ENCODE measurements at places on chromosomes 11 and 22.

- no peak for DNase-seq
- no peaks in the 10 kb centered on the region for H3K36me3 ChIP-seq
- no peaks in the 10 kb centered on the region for H3K27me3 ChIP-seq
- H3K4me3 ChIP-seq, result no peak overlapping the region
These were observed 43.8 kb downstream of the PARVB start for GRCh38 chr22:44067901-44068300.

- no peak for DNase-seq
- H3K4me3 ChIP-seq, result no peak overlapping the region
- no peak overlapping the region for H3K27ac ChIP-seq
- H3K36me3 ChIP-seq, result no peaks in the 10 kb centered on the region
These were observed 8.4 kb downstream of the APOBEC3A start for GRCh38 chr22:38965614-38966379.

GRCh38 chr11:86374069-86374468 lies 618 bp upstream of the CCDC81 start:
- H3K4me1 ChIP-seq, result no peaks in the 10 kb centered on the region
- no peak overlapping the region for H3K4me3 ChIP-seq
- no peak overlapping the region for H3K27ac ChIP-seq
- no peak for DNase-seq

DNA sequence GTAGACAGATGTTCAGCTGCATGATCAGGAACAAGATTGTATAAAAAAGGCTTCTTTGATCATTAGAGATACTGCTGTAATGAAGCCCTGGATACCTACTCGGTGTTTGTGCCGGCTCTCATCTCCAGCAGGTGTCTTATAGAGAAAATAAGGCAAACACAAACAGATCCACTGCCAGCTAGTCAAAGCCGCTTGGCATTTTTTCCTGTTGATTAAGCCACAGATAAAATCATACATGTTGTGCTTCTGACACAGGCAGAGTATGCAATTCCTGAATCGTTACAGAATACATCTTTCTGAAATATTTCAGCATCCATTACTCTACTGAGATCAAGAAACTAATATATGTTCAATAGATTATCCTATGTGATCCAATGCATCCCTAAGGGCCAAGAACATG lies 206.9 kb downstream of the CADM1 start:
- no peak overlapping the region for H3K27ac ChIP-seq
- H3K36me3 ChIP-seq, result no peaks in the 10 kb centered on the region
- DNase-seq, result no peak
- H3K27me3 ChIP-seq, result no peaks in the 10 kb centered on the region

GRCh38 chr11:110968348-110969062 lies 256.3 kb upstream of the ARHGAP20 start:
- no peaks in the 10 kb centered on the region for H3K36me3 ChIP-seq
- H3K27ac ChIP-seq, result no peak overlapping the region
- no peak for DNase-seq
- no peaks in the 10 kb centered on the region for H3K27me3 ChIP-seq

GRCh38 chr11:106378513-106379179 lies 301.2 kb downstream of the AASDHPPT start:
- H3K36me3 ChIP-seq, result no peaks in the 10 kb centered on the region
- H3K27me3 ChIP-seq, result no peaks in the 10 kb centered on the region
- H3K4me3 ChIP-seq, result no peak overlapping the region

GRCh38 chr11:33689085-33689484 lies 11.5 kb downstream of the C11orf91 start:
- no peak overlapping the region for H3K4me3 ChIP-seq
- H3K27ac ChIP-seq, result peak overlapping the region; percentile 96
- H3K4me1 ChIP-seq, result peaks cover 31% of the 10 kb centered on the region
- DNase-seq, result no peak
- no peaks in the 10 kb centered on the region for H3K36me3 ChIP-seq

GRCh38 chr11:79346021-79346420 lies 94.8 kb downstream of the TENM4 start:
- H3K27me3 ChIP-seq, result no peaks in the 10 kb centered on the region
- no peak overlapping the region for H3K4me3 ChIP-seq
- no peaks in the 10 kb centered on the region for H3K36me3 ChIP-seq
- no peak overlapping the region for H3K27ac ChIP-seq

DNA sequence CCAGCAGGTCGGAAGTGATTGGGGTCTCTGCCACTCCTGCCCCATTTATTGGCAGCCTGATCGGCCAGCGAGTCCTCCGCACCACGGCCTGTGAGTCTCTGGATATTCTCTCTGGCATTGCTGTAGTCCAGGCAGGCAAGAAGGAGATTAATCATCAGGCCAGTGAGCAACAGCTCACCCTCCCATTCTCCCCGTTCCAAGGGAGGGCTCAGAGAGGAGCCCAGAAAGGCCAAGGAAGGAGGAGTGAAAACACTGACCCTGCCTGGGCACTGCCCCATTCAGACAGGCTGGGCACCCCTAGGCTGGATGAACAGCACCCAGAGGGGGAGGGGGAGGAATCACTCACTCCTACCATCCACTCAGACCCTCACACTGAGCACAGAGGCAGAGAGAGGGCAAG lies 3.1 kb downstream of the SAA2 start:
- no peaks in the 10 kb centered on the region for H3K27me3 ChIP-seq
- peak overlapping the region; percentile 25 for H3K4me3 ChIP-seq
- no peaks in the 10 kb centered on the region for H3K36me3 ChIP-seq

GRCh38 chr11:8826901-8827560 lies 84.0 kb upstream of the AKIP1 start:
- DNase-seq, result no peak
- H3K27ac ChIP-seq, result no peak overlapping the region
- no peaks in the 10 kb centered on the region for H3K27me3 ChIP-seq
- H3K4me3 ChIP-seq, result no peak overlapping the region

DNA sequence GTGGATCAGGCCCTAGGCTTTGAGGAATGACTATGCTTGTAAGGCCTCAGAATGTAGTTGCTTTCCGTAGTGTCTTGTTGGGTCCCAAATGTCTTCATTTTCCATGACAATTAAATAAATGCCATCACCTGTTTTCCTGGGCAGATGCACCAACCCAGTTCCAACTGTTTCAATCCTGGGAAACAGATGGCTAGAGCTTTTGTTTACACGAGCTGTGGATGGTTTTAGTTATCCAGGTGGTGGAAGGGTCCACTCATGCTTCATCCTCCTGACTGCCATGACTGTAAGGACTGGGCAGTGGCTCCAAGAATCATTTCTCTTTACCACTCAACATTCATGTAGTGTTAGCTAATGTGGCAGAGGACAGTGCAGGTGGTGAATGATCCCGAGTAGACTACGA lies 8.6 kb downstream of the RCN1 start:
- no peaks in the 10 kb centered on the region for H3K27me3 ChIP-seq
- DNase-seq, result no peak
- no peak overlapping the region for H3K27ac ChIP-seq
- no peaks in the 10 kb centered on the region for H3K36me3 ChIP-seq
- no peaks in the 10 kb centered on the region for H3K4me1 ChIP-seq

DNA sequence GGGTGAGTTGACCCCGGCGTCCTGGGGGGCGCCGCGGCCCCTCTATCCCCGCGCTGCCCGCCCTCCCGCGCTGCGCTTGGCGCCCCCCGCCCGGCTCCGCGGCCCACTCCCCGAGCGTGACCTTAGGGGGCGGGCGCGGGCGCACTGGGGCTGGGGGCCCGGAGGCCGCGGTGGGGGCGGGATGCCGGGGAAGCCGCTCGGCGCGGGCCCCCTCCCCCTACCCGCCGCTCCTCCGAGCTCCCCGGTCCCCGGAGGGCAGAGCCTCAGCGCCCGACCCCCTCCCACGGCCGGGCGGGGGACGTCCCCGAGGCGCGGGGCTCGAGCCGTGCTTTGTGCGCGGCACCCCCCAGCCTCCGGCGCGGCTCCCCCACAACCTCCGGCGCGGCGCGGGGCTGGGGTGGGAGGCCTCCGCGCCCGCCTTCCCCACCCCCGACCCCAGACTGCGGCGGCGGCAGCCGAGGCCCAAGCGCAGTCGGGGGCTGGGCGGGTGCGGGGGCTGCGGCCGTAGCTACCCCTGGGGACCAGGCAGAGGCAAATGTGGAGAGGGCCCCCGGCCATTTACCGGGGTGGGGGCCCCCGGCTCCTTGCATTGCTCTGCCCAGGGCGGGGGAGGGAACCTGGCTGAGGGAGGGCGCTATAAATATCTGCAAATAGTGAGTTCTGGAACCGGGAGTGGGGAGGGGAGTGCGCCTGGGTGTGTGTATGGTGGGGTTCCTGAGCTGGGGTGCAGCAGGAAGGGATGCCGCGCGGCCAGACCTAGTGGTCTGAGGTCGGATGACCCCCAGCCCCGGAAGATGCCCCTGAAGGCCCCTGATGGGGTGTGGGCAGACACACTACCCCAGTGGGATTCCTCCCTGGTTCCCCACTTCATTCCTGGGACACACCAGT lies 988 bp downstream of the MGAT3 start:
- no peaks in the 10 kb centered on the region for H3K36me3 ChIP-seq
- peaks cover 4% of the 10 kb centered on the region for H3K27me3 ChIP-seq
- H3K27ac ChIP-seq, result peak overlapping the region; percentile 75
- H3K4me1 ChIP-seq, result peaks cover 7% of the 10 kb centered on the region
- no peak for DNase-seq

DNA sequence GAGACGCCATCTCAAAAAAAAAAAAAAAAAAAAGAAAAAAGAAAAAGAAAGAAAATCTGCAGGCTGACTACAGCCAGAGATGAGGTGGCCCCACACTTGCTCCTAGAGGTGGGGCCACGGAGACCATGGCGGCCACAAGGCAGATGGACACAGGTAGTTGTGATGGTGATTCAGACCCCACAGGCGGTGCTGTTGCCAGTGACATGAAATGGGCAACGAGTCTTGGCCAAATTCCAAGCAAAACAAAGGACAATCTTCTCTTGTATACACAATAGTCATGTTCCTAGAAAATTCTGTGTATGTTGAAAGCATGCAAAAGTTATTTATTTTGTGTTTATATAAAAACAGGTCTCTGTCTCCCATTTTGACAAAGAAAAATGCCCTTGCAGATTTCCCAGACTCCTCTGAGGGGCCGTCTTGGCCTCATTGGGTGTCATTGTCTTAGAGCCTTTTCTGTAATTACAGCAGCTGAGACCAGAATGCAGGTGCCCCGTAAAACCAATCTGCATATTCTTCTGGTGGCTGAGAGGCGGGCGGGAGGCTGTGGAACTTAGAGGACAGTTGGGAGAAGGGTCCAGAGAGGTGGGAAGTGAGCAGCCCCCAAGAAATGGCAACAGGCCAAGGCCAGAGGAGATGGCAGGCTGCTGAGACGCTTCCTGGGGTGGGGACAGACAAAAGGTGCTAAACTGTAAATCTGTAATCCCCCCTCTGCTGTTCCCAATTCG lies 22.5 kb upstream of the DAGLA start:
- H3K27me3 ChIP-seq, result no peaks in the 10 kb centered on the region
- H3K27ac ChIP-seq, result no peak overlapping the region
- no peaks in the 10 kb centered on the region for H3K36me3 ChIP-seq
- no peaks in the 10 kb centered on the region for H3K4me1 ChIP-seq

DNA sequence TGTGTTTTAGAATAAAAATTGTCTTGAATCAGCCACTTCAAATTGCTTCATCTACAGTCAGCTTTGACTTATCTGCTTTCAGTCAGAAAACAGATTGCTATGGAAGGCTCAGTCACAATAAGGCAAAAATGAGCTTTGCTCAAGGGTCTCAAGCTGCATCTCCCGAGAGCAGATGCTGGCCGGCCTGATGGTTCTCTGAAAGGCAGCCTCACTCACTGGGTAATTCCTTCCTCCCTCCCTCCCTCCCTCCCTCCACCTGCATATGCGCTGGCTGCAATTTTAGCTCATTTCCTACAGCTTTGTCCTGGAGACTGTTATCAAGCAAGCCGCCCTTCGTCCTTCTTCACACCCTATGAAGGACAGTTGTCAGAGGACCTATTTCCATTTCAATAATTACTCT lies 1.6 kb upstream of the IZUMO1R start:
- no peak for DNase-seq
- no peaks in the 10 kb centered on the region for H3K4me1 ChIP-seq
- H3K27ac ChIP-seq, result no peak overlapping the region
- H3K27me3 ChIP-seq, result no peaks in the 10 kb centered on the region
- no peak overlapping the region for H3K4me3 ChIP-seq
- H3K36me3 ChIP-seq, result no peaks in the 10 kb centered on the region

DNA sequence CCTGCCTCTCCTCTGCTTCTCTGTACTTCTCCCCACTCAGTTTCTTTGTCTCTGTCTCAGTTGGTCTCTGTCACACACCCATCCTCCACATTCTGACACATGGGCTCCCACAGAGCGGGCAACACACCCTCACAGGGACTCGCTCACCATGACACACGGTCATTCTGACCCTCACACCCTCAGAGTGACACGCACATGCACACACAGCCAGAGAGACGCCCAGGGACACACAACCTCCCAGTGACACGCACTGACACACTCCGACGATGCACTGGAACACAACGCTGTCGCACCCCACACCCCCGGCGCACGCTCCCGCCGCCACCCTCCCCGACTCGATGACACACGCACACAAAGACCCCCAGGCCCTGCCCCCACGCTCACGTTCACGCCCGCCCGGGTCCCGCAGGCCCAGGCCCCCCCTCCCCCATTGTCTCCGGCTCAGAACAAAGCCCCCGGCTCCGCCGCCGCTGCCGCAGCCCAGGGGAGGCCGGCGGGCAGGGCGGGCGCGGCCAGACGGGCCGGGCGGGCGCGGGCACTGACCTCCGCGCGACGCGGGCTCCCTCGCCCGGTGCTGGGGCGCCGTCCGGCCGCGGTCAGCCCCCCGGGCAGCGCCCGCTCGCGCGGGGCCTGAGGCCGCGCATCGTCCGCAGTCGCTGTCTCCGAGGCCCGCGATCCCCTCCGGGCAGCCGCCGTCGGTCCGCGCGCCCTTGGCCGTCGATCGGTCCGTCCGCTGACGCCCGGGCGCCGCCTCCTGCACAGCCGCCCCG lies 404 bp downstream of the DCHS1 start:
- H3K27ac ChIP-seq, result peak overlapping the region; percentile 92
- H3K36me3 ChIP-seq, result no peaks in the 10 kb centered on the region
- H3K27me3 ChIP-seq, result no peaks in the 10 kb centered on the region

DNA sequence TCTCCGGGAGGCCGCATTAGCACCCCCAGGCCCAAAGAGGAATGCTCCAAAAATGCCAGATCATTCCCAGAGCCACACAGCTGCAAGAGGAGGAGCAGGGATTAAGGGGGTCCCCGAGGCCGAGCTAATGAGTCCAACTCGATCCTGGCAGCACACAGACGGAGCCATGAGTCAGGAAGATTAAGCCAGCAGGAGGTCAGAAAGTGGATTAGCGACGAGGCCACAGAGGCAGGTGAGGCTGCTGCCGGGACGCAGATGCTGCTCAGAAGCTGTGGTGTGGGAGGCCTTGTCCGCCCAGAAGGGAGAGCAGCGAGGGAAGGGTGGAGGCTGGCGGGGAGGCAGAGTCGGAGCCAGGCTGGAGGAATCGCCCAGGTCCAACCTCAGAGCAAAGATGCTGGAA lies 120.5 kb downstream of the SHANK2 start:
- no peaks in the 10 kb centered on the region for H3K4me1 ChIP-seq
- no peaks in the 10 kb centered on the region for H3K36me3 ChIP-seq
- H3K4me3 ChIP-seq, result no peak overlapping the region

GRCh38 chr22:42635531-42635930 lies 4.9 kb downstream of the ATP5MGL start:
- no peak overlapping the region for H3K4me3 ChIP-seq
- H3K27me3 ChIP-seq, result no peaks in the 10 kb centered on the region
- peaks cover 1% of the 10 kb centered on the region for H3K36me3 ChIP-seq

Data from breast epithelium (tissue), 4 donors.